Fibroblast of skin of right biceps (primary cell): ENCODE measurements at places on chromosomes 2 and 18.
A peak's percentile ranks its signal among the peaks of the same experiment; 100 is the strongest.

GRCh38 chr18:56165601-56166355 lies 472.6 kb downstream of the TXNL1 start:
- DNase-seq, result no peak

GRCh38 chr2:37720533-37721200 lies 49.2 kb upstream of the CDC42EP3 start:
- peak; percentile 68 for DNase-seq

GRCh38 chr2:73257425-73258125 lies 23.5 kb downstream of the CCT7 start:
- no peak for DNase-seq

- no peak for DNase-seq
Observed at GRCh38 chr2:10123281-10123680, 742 bp downstream of the RRM2 start.

DNA sequence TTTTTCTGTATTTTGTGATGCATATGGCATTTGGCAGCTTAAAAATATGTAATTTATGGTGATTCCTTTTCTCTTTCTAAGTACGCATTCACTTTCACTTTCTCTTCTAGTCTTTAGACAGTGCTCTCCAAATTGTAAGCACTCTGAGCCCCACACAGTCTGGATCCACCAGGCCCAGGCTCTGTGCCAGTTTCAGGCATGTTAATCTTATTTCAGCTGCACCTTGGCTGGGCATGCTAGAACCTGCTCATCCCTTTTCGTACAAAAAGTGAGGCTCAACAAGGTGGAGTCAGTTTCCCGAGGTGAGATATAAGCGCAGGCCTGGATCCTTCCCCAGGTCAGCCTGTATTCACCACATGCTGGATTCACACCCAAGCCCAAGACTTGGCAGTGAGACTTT lies 203.9 kb downstream of the MTX2 start:
- peak; percentile 47 for DNase-seq
